ENCODE measurements at places on chromosomes 1 and 21.
A peak's percentile ranks its signal among the peaks of the same experiment; 100 is the strongest.

GRCh38 chr1:53361541-53361961 lies 33.7 kb upstream of the LRP8 start:
- no peak for DNase-seq

- no peak for DNase-seq
Observed at GRCh38 chr1:197771904-197772556, 3.2 kb downstream of the DENND1B start.

DNA sequence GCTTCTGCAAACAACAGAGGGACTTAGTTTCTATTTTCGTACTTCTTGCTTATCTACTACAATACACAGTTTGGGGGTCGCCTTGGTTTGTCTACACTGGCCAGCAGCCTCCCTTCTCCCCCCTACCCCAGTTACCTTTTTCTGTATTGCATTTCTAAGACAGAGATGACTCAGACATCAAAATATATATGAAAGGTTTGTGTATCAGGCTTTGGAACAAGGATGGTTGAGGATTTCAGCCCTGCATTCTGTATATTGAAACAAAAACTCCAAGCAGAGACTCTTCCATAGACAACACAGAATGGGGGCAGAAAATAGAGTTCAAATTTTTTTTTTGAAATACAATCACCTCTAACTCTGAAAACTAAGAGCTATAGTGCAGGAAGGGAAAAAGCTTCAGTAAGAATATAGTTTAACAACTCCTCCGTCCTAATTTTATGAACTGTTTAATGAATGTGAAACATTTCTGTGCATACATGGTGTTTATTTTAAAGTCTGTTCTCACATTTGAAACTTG lies 1.9 kb downstream of the SAMD13 start:
- DNase-seq: peak; percentile 26

DNA sequence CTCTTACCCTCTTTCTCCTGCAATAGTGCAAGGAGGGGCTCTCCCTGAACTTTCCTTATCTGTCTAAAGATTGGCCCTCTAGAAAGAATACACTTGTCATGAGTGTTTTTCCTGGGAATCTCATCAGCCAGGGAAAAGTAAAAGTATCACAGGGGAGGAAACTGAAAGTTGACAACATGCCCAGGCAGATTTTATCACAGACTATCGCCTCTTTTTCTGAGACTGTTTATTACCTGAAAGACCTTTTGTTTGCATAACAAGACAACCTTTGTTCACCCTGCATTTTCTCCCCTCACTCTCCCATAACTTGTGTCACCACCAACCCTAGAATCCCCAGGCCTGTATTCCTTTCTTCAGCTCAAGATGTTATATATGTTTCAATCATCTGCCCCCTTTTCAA lies 794.7 kb upstream of the ADAMTS5 start:
- no peak for DNase-seq

DNA sequence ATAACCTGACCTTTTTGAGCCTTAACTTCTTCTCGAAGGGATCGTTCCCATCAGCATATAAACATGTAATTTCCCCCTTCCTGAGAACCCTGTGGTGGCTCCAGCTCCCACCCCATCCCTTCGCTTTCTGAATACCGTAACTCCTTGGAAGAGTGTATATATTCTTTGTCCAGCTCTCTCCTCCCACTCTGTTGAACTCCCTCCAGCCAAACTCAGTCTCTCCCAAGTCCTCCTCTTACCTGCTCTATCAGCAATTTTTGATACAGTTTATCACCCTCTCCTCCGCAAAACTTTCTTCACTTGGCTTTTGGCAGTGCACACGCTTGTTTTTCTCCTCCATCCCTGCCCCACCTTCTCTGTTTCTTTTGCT lies 109.9 kb upstream of the SLC25A33 start:
- DNase-seq: no peak

- DNase-seq: no peak
Observed at GRCh38 chr1:228809621-228810394, 74.5 kb downstream of the RHOU start.

- no peak for DNase-seq
Observed at GRCh38 chr1:23124259-23125026, 44.2 kb downstream of the LUZP1 start.

DNA sequence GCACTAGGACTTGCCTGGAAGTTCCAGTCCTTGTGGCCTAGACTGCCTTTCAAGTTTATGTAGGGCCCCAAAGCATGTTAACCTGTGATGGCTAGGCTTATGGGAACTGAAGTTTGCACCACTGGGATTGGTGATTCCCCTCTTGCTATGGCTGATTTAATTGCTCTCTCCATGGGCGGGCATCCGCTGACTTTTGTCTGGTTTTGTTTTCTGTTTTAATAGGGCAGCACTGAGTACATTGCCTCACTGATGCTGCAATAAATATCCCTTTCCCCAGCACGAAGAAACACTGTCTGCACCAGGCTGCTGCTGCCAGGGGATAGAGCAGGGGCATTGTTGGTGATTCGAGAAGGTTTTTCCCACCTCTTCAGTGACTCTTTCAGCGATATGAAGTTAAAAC lies 73.3 kb upstream of the PDE4B start:
- DNase-seq: no peak

DNA sequence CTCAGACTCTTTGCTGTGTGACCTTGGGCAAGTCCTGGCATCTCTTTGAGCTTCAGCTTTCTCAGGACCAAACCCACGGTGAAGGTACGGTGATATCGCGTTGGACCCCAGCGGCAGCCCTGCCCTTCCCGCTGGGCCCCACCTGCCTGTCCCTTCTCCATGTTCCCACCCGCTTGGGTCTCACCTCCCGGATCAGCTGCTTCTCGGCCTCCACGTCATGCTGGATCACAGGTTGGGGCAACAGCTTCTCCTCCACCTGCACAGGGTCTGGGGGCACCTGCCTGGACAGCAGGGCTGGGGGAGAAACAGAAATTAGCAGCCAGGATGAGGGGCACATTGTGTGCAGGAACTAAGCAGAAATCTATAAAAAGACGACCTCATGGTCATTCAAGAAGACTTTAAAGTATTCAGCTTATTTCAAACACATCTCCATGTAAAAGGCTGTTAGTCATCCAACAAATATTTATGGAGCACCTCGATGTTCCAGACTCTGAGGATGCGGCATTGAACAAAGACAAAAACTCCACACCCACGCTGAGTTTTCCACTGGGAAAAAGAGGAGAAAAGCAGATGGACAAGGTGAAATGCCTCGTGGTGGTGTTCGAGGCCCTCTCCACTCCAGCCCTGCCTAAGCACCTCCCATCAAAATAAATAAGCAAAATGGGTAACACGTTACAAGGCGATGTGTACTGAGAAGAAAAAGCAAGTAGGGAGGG lies 19.5 kb downstream of the KIF17 start:
- DNase-seq: no peak

DNA sequence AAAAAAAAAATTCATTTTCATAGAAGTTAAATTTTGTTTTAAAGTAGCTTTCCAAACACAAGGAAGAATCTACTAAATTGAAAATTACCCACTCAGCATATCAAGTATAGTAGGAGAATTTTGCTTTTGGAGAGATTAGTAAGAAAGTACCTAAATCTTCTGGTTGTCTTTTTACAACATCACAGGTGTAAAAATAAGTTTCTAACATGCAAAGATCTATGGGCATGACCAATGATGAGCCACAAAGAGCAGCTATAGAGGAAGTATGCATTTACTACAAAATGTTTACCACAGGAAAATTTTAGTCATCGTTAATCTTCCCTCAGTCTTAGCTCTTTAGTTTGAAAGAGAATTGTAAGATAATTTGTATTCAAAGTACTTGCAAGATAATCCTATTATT lies 28.1 kb downstream of the ANGPTL3 start:
- no peak for DNase-seq

DNA sequence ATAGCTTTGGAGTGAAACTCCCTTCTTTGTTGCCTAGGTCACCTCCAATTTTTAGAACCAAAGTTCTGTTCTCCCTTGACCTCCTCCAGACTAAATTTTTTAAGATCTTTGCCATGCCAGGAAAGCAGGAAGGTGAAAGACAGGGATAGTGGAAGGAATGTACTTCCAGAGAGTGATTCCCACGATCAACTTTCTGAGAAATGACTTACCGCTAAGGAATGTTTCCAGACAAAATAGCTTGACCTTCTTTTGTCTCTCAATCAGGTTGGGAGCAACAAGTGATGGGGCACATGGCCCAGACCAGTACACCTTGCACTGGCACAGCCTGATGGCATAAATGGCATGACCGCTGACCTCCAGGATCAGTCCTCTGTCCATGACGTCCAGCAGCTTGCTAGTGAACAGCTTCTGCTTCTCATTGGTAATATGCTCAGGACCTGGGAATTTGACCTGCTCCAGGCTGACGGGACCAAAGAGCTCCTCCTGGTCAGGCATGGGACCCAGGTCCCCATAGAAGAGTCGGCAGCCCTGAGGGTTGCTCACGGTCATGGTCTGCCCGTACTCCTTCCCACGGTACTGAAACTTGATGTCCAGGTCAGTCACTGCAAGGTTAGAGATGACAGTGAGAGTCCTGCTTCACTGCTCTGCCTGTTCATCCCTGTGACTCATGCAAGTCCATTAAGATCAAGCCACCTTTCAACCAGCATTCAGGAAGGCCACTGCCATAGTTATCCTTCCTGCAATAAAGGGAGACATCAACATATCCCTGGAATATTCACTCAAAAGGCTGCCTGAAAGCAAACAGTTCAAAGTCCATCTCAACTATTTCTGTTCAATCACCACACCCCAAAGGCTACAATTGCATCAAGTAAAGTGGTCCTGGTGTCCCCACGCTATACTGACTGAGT lies 6.2 kb upstream of the C1orf74 start:
- no peak for DNase-seq

GRCh38 chr1:21285055-21285372 lies 5.2 kb downstream of the ECE1 start:
- no peak for DNase-seq
